ENCODE measurements at places on chromosomes 3 and 15.

- DNase-seq: no peak
Measured at GRCh38 chr3:55246033-55246432, 241.1 kb downstream of the WNT5A start.

GRCh38 chr3:129756871-129757270 lies 136.6 kb downstream of the TMCC1 start:
- DNase-seq: no peak

- no peak for DNase-seq
Measured at GRCh38 chr3:55320928-55321327, 166.2 kb downstream of the WNT5A start.

- no peak for DNase-seq
Measured at GRCh38 chr15:48905847-48906246, 27.9 kb downstream of the EID1 start.

- no peak for DNase-seq
Measured at GRCh38 chr3:134594331-134594741, 56.5 kb downstream of the KY start.

GRCh38 chr3:174907027-174907426 lies 47.9 kb downstream of the NAALADL2 start:
- no peak for DNase-seq

- DNase-seq: no peak
Measured at GRCh38 chr3:13655061-13655913, 106.4 kb downstream of the FBLN2 start.

- DNase-seq: no peak
Measured at GRCh38 chr3:122628567-122628966, 51.1 kb downstream of the PARP15 start.

All from glomerular endothelial cell (primary cell).